ENCODE measurements at places on chromosomes 6 and 20.

DNA sequence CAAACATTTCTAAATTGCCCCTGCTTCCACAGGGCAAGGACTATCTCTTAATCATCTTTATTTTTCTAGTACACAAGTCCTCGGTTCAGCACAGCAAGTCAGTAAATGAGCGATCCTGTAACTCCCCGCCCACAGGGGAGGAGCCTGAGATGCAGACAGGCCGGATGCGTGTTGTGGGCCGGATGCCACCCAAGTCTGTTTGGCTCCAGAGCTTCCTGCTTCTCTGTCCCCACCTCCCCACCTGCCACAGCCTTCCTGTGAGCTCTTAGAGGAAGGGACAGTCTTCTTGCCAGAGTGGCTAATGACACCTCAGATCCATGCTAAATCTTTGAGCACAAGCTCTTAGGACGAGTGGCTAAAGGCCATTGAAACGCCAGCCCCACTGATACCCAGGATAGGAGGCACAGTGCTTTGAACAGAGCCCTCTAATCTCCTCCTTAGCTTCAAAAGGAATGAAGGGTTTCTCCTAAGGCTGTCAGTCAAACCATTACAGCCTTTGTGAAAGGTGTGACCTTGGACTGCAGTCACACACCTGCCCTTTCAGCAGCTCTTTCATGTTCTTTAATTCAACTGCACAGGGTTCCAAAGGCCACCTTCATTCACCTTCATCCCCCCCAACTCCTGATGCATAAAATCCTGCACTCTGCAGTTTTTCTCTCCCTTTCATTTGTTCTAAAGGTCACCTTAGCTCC lies 264.3 kb downstream of the TFAP2C start:
- DNase-seq = no peak

GRCh38 chr6:48691420-48691819 lies 580.4 kb upstream of the PTCHD4 start:
- DNase-seq = no peak

- no peak for DNase-seq
Measured at GRCh38 chr6:51842061-51842803, 245.2 kb downstream of the PKHD1 start.

GRCh38 chr6:43119482-43119881 lies 43.4 kb downstream of the PTK7 start:
- no peak for DNase-seq

DNA sequence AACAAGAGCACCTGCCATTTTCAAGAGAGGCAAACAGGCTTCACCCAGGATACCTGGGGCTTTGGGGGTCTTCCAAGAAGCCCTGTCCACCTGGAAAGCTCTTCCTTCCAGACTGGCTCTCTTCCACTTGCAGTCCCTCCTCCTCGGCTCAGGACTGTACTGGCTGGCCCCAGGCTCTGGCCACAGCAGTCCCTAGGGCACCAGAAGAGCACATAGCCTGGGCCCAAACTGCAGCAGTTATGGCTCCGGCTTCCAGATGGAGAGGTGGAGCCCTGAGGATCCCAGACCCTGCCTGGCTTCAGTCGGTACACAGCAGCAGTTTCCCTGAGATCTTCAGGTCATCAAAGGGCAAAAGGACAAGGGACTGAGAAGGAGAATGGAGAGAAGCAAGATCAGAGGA lies 1.6 kb upstream of the SLC35B2 start:
- no peak for DNase-seq

- DNase-seq = no peak
Measured at GRCh38 chr20:3705970-3706739, 6.2 kb downstream of the SIGLEC1 start.

DNA sequence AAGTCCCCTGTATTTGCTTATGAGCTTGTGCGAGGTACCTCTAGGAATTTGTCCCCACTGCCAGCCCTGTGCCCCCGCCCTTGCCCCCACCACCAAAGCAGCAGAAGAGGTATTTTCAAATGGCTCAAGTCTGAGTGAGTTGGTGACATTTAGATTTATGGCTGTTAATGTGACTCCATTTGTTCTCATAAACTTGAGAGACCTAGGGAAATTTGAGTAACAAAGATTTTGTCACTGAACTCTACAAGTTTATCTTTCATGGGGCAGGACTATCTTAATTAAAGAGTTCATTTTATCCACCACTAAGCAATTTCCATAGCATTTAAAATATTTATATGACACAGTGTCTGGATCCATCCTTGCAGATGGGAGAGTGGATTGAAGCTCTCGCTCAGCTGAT lies 108.5 kb downstream of the PRND start:
- no peak for DNase-seq

DNA sequence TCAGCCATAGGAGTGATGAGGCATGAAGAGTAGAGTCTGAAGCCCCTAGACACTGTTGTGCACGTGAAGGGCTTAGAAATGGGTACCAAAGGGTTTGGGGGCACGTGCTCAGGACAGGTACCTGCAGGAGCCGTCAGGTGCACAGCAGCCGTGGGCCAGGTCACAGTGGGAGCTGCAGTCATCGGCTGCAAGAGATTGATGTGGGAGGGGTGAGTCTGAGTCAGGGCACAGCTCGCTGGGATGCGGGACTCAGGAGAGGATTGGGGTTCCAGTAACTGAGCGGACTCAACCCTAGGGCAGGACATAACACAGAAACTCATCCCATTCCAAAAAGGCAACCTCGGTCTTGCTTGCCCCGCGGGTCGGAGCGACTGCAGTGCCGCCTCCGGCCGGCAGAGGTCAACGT lies 1.1 kb downstream of the DLK2 start:
- no peak for DNase-seq

DNA sequence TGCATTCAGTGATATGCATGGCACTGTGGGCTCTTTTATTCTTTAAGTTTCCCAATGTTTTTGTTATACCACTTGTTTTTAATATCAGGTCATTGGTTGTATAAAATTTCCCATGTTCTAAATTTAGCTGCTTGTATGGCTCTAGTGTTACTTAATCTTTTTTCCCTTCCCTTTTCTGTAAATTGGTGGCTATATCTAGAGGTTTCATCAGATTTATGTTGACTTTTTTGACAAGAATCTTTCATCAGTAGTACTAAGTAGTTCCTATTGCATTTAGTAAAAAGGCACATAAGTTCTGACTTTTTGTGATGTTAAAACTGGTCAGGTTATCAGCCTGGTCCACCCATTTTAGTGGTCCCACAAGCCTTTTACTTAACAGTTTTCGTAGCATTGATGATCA lies 51.1 kb downstream of the MMS22L start:
- DNase-seq = no peak

DNA sequence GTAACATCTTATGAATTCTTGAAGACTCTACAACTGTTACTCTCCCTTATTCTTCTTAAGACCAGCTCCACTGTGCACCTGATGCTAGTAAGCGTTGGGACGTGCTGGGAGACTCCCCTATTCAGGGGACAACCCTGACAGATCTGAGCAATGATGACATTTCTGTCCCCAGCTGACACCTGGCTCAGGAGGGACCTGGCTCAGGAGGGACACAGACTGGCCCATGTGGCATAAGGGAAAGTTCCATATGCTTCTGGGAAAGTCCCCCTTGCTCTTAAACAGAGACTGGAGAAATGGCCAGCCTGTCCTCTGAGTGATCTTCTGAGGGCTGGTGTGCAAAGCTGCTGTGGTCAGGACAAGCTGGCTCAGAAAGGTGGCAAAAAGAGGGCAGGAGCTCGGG lies 10.0 kb upstream of the CD93 start:
- DNase-seq = no peak

DNA sequence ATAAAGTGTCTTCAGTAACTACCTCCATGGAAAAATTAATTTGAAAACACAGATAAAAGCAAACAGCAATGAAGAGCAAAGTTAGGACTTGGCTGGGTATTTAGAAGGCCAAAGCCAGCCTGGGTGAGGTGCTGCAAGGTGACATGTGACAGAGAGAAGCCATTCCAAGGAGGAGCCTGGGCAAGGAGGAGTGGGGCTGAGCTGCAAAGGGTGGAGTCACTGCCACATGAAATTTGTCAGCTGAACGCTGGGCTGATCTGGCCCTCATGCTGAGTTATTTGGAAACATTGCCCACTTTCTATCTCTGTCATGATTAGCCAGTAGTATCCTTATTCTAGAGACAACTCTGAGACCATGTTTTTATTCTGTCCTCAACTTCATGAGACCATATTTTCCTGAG lies 76.3 kb downstream of the PERP start:
- no peak for DNase-seq

GRCh38 chr6:11975353-11975977 lies 36.6 kb upstream of the HIVEP1 start:
- DNase-seq = no peak

DNA sequence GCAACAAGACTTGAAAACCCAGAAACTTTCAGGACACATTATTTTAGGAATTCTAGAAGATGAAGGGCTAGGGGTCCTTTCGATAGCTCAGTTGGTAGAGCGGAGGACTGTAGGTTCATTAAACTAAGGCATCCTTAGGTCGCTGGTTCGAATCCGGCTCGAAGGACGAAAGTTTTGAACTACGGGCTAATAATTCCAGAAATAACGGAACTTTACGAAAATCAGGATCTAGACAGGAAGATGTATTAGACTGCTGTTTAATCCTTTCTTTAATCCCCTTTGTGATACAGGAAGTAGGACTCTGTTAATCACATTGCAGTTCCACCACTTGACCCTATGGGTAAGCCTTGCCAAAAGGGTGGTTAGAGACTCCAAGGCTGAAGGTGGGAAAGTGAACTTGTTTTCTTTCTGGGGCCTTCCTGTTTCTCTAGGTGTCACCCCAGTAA lies 21.2 kb upstream of the ABT1 start:
- no peak for DNase-seq

DNA sequence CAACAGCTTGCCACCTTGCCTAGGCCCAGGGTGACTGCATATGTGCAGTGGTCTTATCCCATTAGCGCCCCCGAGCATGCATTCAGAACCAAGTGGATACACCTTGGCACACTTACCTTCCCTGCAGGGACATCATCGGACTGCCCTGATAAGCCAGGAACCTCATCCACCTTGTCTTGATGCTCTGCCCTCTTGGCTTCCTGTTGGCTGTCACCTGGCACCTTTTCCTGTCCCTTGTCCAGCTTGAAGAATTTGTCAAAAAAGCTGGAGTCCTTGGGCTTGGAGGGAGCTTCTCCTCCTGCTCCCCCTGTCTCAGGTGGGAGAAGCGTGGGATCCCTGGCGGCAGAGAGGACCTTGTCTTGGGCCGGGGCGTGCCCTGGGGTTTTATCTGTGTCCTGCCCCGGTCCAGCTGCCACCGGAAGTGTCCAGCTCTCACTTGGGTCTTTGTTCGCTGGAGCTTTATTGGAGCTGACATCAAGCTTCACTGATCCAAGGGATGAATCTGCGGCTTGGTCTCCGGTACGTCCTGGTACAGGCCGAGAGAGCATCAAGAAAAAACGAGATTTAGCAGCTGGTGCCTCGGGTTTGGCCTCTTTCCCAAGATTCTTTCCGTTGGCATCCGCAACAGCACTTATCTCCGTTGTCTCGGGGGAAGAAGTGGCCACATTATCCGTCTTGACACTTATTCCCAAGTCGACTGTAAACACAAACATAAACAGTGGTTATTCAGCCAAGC lies 42.0 kb downstream of the BCAS1 start:
- DNase-seq = no peak

GRCh38 chr6:14747881-14748520 lies 497.9 kb upstream of the JARID2 start:
- no peak for DNase-seq

DNA sequence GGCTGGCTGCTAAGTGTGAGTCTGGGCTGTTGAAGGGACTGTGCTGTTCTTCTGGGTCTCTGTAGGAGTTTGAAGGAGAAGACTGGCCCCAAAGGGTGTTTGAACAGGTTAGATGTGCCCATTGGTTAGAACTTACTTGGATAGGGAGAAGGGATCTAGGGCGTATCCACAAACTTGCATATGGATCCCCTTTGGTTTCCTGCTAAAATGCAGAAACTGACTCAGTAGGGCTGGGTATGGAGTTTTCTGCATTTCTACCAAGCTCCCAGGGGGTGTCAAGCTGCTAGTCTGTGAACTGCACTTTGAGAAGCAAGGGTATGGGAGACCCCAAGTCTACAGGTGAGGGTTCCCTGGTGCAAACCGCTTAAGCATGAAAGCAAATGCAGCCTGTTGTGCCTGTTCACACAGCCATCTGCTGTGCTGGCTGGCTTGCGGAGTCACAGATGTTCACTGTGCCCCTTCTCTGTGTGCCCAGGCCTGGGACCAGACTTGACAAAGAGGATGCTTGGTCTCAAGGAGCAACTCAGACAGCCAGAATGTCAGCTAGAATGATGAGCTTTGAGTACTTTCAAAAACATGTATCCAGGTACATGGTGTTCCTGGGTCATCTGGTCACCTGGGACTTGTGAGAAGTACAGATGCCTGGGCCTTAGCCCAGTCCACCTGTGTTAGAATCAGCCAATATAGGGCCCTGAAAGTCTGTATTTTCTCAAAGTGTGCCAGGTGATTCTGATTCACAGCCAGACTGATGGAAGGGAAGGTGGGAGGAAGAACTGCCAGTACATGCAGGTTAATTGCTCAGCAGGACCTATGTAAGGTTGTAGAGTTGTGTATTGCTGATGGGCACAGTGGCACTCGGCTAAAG lies 7.4 kb downstream of the PPP1R16B start:
- no peak for DNase-seq

DNA sequence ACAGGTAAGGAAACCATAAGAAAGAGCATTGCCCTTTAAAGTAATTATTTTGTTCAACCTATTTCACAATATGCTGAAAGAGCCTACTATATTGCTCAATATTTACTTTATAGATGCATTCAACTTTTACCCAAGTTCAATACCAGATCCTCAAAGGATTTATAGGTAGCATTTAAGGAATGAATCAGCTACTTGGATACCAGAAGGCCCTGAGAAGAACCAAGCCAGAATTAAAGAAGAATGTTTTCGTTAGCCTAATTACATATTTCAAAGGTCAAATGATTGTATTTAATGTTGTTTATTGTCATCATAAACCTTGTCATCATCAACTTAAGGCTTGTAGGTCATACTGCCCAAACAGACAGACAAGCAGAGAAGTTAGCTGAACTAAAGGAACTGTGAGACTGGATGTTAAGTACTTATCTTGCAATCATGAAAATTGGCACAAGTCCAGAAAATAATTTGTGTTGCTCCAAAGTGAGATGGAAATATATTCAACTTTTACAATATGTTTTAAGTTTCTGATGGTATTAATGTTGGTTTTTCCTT lies 636.7 kb downstream of the RFPL4B start:
- peak; percentile 46 for DNase-seq

DNA sequence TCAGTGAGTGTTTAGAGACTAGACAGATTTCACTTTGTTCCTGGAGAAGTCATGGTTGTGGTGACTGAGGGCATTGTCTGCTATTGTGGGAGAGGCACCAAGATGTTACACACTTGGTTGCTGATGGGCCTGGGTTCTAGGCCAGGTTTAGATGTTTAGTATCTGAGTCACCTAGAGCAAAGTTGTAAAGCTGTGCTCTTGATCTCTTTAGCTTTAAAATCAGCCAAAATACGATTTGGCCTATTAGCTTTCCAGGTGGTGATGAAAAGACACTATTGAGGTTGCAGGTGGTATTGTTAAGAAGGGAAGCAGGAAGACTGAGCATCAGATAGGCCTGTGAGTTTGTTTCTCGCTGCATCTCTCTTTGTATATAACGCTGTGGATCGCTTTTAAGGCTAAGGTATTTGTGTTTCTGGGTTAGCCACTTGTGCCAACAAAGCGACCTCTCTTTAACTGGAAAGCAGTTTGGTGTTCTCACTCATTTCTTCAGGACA lies 48.6 kb downstream of the FOXO3 start:
- DNase-seq = no peak

GRCh38 chr6:135202836-135203235 lies 21.7 kb downstream of the MYB start:
- no peak for DNase-seq

- peak; percentile 37 for DNase-seq
Measured at GRCh38 chr20:6784210-6784631, 16.7 kb downstream of the BMP2 start.

- no peak for DNase-seq
Measured at GRCh38 chr6:20954315-20954714, 420.1 kb downstream of the CDKAL1 start.

- DNase-seq = no peak
Measured at GRCh38 chr6:145138469-145139139, 596.7 kb downstream of the EPM2A start.
